ENCODE measurements at places on chromosomes 1 and 21.

DNA sequence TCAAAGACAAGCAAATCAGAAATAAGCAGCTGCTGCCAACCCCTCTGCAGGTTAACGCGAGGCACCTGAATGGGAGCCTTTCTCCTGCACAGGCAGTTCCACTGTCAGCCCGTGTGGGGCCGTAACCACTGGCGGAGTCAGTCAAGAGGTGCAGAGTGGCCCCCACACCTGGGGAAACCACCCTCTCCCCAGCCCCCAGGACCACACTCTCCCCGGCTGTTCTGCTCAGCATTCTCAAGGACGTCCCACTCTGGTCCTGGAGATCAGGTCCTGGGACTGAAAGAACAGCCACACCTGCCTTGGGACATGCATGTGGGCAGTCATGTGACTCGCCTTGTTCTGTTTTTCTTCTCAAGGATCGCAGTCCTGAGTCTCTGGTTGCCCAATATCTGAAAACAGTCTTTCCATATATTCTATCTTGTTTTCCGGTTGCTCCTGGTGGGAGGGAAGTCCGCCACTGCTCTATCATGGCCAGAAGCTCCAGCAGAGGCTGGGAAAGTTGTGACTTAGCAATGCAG is 252.5 kb downstream of the PTPRU start:
- peak; percentile 39 for DNase-seq

DNA sequence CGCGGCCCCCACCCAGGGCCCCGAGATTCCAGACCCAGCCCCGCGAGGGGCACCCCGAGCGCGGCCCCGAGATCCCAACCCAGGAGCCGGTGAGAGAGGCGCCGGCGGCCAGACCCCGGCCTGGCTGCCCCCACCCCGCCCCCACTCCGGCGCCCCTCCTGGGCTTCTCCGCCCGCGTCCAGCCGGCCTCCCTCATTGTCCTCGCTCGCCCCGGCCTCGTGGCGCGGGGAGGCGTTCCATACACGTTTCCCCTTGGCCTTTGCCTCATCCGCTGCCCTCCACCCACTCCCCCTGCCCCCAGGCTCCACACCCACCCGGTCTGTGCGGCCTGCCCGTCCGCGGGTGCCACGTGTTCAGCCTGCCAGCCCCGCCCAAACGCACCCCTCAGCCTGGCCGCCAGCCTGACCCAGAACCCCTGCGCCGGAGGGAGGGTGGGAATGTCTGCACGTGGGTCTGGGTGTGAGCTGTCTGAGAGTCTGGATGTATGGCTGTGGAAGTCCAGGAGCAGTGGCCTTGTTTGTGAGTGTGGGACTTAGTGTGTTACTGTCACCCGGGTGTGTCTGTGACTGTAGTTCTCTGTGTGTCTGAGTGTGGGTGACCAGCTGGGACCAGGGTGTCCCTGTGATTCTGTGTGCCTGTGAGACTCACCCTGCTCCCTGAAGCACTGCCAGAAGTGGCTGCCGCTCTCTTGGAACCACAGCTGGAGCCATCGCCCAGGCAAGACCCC is 681 bp downstream of the B4GALT2 start:
- DNase-seq, result peak; percentile 71

DNA sequence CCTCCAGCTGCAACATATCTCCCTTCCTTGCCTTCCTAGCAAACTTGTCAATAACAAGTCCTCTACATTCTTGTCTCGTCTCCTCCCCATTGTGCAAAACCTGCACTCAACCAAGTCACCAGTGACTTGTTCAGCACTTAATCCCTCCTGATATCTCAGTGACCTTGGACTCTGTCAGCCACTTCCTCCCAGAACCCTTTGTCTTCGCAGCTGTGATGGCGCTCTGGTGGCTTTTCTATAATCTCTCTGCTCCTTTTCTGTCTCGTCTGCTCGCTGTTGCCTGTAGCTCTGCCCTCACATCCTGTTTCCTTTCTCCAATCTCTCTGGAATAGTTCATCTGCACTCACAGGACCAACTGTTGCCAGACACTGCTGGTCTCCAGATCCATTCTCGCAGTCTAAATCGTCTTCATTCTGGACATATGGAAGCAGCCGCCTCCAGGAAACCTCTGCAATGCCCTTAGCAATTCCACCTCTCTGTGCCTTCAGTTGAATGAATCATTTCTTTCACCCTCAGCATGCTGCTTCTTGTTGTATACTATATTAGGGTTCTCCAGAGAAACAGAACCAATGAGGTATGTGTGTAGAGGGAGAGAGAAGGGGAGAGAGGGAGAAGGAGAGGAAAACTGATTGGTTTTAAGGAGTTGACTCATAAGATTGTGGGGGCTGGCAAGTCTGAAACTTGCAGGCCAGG is 17.4 kb upstream of the IFNAR2 start:
- no peak for DNase-seq

DNA sequence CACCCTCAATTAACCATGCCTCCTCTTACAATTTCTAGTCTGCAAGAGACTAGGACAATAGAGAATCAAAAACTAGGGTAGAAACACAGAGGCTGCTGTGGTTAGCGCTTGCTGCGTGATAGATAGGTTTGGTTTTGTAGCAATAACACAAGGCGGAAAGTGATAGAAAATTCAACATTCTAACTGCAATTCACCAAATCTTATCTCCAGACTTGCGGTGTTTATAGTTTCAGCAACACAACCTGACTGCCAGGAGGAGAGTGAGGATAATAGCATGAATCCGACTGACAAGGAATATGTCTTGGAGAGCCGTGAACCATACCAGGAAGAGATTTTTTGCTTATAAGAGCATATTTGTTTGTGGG is 30.7 kb upstream of the IFNAR2 start:
- no peak for DNase-seq

DNA sequence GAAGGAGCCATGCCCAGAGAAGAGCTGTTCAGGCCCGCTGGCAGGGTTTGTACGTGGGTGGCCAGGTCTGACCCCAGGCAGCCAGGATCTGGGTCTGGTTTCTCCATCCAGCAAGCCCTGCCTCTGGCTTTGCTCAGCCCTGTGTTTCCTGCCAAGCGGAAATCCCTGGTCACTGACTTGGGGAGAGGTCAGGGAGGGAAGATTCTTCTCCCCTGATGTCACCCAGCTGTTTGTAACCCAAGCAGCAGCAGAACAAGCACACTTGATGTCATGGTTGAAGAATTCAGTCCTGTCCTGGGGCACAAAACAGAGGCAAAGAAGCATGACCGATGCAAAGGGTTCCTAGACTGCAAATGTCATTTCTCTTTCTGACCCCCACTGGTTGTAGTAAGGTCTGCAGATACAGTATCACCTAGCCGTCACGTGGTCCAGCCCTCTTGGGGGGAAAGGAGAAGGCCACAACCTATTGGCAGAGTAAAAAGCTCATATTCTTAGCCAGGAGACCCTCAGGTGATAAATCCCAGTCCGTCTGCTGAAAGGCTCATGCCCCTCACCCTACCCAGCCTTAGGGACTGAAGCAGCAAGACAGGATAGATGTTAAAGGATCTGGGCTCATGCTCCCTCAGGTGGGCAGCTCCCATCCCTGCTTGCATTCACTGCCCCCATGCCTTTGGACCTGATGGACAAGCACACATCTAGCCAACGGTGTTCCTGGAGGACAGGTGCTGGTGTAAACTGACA is 120.9 kb downstream of the SYT2 start:
- peak; percentile 60 for DNase-seq

DNA sequence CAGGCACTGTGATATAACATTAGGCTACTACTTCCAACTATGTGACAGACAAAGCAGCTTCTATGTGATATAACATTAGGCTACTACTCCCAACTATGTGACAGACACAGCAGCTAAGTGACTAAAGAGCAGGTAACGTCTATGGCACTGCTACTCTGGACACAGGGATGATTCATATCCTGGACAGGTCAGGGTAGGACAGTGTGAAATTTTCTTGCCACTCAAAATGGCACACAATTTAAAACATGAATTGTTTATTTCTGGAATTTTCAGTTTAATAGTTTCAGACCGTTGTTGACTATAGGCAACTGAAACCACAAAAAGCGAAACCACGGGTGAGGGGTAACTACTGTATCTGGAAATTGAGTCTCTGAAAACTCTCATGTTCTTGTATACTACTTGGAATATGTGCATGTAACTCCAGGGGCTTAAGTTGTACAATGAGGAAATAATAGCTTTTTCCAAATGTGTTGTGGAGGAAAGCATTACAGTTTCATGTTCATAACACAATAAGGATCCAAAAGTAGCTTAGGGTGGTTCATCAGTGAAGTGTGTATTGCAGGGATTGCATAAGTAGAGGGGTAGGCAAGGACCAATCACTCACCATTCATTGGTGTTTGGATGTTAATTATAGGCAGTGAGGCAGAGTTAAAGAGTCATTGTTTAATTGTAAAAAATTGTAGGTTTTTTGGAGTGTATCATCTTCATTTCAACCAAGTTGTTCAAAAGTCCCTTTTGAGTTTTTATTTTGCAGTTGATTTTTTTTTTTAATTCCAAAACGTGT is 5.3 kb downstream of the DTL start:
- DNase-seq, result no peak
